ENCODE measurements at places on chromosomes 5 and 9.

- no peak for DNase-seq
Observed at GRCh38 chr5:89444088-89444487, 561.1 kb upstream of the MEF2C start.

- DNase-seq, result no peak
Observed at GRCh38 chr5:158120760-158121159, 261.8 kb upstream of the CLINT1 start.

DNA sequence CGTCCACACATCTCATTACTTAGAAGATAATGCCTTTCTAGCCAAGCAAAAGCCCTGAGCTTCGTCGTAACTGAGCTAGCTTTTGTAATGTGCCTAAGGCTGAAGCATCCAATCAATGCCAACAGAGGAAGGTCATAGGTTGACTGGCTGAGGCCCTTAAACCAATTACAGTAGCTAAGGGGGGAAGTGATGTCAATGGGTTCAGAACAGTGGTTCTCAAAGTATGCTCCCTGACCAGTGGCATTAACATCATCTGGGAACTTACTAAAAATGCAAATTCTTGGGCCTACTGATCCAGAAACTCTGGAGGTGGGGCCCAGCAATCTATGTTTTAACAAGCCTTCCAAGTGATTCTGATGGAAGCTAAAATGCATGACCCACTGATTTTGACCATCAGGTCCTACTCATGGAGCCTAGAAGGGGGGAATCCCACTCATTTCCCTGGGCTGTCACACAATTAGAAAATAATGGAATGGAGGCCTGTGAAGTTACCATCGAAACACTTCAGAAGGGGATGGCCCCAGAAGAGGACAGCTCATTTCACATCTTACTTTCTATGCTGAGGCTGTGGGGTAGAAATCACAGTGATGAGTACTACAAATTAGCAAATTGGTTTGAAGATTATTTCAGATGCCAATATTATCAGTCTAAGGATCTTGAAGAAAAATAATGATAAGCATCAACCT is 4.8 kb upstream of the VLDLR start:
- DNase-seq, result no peak

- DNase-seq, result no peak
Observed at GRCh38 chr9:115733318-115734110, 420.1 kb upstream of the PAPPA start.

GRCh38 chr5:159324986-159325385 is 5.3 kb downstream of the IL12B start:
- DNase-seq, result no peak

DNA sequence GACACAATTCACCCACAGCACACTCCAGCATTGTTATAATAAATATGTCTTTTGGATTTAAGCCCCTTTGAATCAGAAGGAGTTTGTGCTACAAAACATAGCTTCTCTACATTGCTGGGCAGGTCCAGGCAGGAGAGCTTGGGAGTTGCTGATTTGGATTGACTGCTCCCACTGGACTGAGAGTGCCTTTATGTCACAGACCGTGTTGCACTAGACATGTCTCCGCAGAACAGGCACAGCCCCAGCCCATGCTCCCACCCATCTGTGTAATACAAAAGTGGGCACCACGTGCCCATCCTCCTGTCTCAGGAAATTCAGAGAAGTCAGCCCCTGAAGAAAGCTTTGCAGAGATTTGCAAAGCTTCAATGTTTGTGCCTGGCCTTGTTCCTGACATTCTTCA is 117.1 kb downstream of the MED10 start:
- no peak for DNase-seq

- DNase-seq, result no peak
Observed at GRCh38 chr5:124343451-124343867, 403.0 kb downstream of the ZNF608 start.

DNA sequence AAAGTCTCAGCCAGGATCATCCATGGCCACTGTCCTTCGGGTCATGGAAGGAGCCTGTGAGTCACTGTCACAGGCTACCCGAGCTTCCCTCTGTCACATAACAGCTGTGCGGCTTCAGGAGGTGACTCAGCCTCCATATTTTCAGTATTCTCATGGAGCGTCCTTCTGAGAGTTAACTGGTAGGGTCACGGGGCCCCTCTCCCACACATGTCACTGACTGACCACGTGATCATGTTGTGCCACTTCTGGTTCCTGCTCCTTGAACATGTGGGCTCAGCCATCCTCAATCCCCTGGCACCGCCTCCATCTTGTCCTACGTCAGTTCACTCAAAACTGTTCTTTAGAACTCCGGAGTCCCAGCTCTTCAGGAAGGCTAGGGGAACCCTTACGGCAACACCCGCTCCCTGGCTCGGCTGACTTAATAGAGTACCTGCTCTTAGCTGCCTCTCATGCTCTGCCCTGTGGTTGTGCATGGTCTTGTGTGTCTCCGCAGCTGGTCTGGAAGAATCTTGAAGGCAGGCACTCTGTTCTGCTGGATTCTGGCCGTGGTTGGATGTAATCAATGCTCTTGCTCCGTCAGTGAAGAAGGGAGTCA is 182.8 kb downstream of the ICE1 start:
- no peak for DNase-seq

- DNase-seq, result no peak
Observed at GRCh38 chr5:45454114-45454513, 242.1 kb downstream of the HCN1 start.

DNA sequence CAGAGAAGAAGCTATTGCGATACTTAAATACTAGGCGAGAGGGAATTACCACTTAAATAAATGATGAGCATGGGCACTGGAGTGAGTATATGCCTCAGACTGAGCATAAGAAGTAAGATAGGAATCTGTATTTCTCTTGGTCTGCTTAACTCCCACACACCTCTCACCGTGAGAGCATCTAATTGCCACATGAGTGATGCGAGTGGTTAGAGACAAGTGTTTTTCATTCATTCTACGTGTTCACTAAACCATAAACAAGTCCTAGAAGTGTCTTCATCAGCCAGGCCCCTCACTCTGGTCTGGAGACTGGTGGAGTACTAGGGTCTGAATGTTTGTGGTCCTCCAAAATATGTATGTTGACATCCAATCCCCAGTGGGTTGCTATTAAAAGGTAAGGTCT is 150.2 kb upstream of the SLC12A2 start:
- DNase-seq, result no peak
